ENCODE measurements at places on chromosomes 4 and X. TPM values are rescaled to one million over a fixed set of nuclear protein-coding genes. Genes with fewer than 3 reads are reported as not detected.

GRCh38 chr4:145776208-145776607 lies 96.3 kb downstream of the C4orf51 start:
- DNase-seq, result no peak

- DNase-seq, result peak; percentile 51
Measured at GRCh38 chr4:6264225-6264540, 5.5 kb upstream of the WFS1 start.

- no peak for DNase-seq
Measured at GRCh38 chrX:153297376-153297775, 24.2 kb downstream of the PNMA6F start.

GRCh38 chr4:1031956-1032795 lies 20.8 kb downstream of the FGFRL1 start:
- DNase-seq, result no peak

DNA sequence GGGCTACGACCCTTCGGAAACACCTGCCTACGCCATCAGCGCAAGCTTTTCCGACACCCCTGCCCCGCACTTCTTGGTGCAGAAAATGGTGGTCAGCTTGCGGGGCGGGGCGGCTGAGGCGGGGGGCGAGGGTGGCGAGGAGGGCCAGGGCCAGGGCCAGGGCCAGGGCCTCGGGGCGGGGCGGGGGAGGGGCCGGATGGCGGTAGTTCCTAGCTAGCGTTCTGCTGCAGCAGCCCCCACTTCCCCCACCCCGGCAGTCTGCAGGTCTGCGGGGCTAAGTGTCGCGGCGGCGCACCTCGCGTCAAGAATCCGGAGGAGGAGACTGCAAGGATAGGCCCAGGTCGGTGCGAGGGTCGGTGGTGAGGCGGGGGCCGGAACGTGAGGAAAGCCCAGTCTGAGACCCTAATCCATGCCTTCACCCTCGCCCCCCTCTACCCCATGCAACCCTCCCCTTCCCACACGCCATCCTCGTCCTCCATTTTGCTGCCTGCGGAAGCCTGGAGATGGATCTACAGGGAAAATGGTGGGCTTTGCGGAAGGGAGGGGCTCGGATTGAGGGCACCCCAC lies 600 bp downstream of the BEX4 start:
- DNase-seq, result peak; percentile 94

DNA sequence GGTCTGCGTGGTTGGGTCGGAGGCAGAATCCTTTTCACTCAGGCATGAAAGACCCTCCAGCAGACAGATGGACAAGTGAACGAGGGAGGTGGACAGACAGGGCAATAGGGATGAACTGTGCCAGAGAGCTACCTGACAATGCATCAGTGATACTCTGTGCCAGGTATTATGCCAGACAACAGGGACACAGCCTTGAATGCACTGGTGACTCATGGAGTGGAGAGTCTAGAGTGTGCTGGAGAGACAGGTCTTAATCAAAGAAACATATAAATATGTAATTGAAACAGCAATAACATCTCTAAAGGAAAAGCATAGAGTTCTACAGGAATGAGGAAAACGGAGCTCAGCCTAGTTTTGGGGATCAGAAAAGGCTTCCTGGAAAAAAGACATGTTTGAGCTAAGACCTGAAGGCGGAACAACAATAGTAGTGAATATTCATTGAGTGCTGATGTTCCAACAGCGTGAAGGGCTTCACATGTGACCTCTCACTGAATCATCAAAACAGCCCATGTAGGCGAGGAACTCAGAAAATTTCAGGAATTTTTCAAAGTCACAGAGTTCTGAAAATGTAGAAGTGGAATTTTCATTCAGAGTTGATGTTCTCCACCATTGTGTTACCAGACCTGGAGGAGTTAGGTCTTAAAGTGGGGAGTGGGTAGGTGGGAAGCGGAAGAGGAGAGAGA lies 20.0 kb upstream of the FGFBP2 start:
- DNase-seq, result no peak

DNA sequence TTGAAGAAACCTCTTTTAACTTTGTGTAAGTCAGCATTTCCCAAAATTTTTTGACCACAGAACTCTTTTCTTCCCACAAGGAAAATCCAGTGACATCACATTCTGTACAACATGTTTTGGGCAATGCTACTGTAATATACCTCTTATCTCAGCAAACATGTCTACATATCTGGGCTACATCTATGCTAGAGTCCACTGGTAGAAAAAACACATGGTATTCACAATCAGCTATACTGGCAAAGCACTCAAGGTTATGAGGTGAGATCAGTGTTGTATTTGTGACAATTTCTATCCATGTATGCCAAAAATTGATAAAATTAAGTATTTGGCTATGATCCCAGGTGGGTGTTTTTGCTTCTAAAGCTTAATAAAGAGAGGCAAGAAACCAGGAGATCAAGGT lies 98.0 kb downstream of the ATP11C start:
- no peak for DNase-seq

DNA sequence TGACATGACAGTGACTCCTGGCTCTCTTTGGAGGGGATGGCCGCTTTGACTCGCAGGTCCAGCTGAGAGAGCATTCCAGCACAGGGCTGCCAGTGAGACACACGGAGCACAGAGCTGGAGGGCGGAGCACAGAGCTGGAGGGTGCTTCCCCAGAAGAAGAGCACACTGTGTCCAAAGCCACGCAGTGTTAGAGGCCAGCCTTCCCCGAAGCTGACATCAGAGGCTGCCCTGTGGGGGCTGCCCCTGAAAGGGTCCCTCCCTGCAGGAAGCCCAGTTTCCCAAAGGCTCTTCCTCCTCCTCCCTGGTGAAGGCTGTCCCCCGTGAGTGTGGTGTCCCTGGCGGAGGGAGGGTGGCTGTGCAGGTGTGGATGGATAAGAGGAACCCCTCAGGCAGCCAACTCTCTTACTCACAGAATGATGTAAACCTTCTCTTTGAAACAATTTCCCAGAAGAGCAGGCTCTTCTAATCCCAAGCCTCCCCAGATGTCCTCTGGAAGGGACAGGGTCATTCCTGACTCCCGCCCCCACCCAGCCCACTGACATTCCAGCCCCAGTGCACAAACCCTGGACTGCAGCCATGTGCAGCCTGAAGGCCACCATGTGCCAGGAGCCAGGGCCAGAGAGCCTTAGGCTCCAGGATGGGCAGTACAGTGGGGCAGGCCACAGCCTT lies 53.4 kb downstream of the PSAPL1 start:
- peak; percentile 65 for DNase-seq

GRCh38 chr4:10565166-10565780 lies 108.0 kb upstream of the ZNF518B start:
- no peak for DNase-seq

- no peak for DNase-seq
Measured at GRCh38 chr4:103092245-103092644, 7.4 kb downstream of the BDH2 start.

GRCh38 chr4:7960790-7961655 lies 21.4 kb upstream of the AFAP1 start:
- no peak for DNase-seq

- no peak for DNase-seq
Measured at GRCh38 chr4:79905212-79905611, 167.8 kb downstream of the ANTXR2 start.

F8 gene
- 5.1 TPM for total RNA-seq

GPR119 gene
- total RNA-seq, result not detected

ZNF732 gene
- total RNA-seq, result 1.1 TPM

ESX1 gene
- total RNA-seq, result not detected
